ENCODE measurements at places on chromosomes 5 and 9. TPM values are rescaled to one million over a fixed set of nuclear protein-coding genes. Genes with fewer than 3 reads are reported as not detected.

The CAMK4 gene
- 3.9 TPM for total RNA-seq

The SLC6A3 gene
- not detected for total RNA-seq

- no peak for DNase-seq
These were observed 79.0 kb downstream of the ZNF462 start for GRCh38 chr9:106941916-106942315.

- DNase-seq, result no peak
These were observed 13.4 kb downstream of the CEP72 start for GRCh38 chr5:625516-625915.

DNA sequence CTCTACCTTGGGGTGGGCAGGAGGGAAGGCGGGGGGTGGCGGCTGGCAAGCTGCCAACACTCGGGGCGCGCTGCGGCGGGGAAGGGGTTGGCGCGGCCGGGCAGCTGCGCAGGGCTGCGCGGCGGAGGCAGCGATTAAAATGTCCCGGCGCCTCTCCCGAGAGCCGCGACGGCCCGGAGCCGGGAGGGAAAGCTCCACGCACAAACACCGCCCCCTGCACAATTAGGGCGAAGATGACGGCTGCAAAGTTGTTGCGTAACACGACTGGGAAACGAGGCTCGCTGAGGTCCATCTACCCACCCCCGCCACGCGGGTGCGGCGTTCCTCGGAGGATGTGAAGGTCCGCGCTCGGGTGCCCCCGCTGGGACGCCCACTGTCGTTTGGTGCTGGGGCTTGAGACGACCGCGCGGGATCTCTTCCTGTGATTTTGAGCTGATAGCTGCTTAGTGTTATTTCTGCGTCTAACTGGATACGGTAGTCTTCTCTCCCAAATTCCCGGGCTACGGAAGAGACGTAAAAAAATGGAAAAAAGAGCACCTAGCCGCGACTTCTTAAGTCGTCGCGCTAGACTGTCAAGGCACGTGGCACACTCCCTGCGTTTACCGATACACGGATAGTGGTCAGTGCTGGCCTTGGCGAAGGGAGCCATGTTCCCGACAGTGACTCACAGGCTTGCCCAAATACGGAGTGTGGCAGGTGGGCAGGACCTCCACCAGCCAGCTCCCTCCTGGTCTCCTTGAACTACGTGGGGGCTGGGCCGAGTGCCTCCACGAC is 958 bp upstream of the NFIL3 start:
- no peak for DNase-seq
